Lung (tissue), 17 donors: ENCODE measurements at places on chromosomes 11 and 22. TPM values are rescaled to one million over a fixed set of nuclear protein-coding genes. Genes with fewer than 3 reads are reported as not detected.

GRCh38 chr11:110979696-110980095 lies 265.8 kb upstream of the POU2AF2 start:
- H3K4me3 ChIP-seq, result no peak overlapping the region
- H3K4me1 ChIP-seq, result no peaks in the 10 kb centered on the region
- no peak overlapping the region for H3K27ac ChIP-seq
- no peaks in the 10 kb centered on the region for H3K27me3 ChIP-seq
- DNase-seq, result no peak
- H3K36me3 ChIP-seq, result no peaks in the 10 kb centered on the region

DNA sequence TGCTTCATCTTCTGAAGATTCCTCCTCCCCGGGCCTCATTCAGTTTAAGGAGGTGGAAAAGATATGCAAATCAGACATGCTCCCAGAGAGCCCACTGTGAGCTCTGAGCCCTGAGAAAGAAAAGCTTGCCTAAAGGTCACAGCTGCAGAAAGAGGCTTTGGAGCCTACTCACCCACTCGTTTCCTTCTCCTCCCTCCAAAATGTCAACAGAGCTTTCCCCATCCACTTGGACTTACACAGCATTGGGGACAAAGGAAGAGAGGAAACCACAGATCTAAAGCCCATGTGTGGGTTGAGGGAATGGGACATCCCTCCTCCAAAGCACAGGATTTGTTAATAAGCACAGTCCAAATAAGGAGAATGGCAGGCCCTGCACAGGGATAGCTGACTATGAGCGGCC lies 158.4 kb downstream of the ETS1 start:
- H3K36me3 ChIP-seq, result no peaks in the 10 kb centered on the region
- peaks cover 7% of the 10 kb centered on the region for H3K4me1 ChIP-seq
- H3K27ac ChIP-seq, result no peak overlapping the region
- no peak for DNase-seq
- H3K27me3 ChIP-seq, result no peaks in the 10 kb centered on the region

- H3K4me3 ChIP-seq, result no peak overlapping the region
- H3K4me1 ChIP-seq, result no peaks in the 10 kb centered on the region
- no peaks in the 10 kb centered on the region for H3K36me3 ChIP-seq
- H3K27me3 ChIP-seq, result no peaks in the 10 kb centered on the region
Observed at GRCh38 chr11:70931430-70931829, 320.9 kb downstream of the SHANK2 start.

GRCh38 chr11:60974726-60975125 lies 3.2 kb downstream of the CD6 start:
- H3K4me1 ChIP-seq, result no peaks in the 10 kb centered on the region
- no peaks in the 10 kb centered on the region for H3K36me3 ChIP-seq
- DNase-seq, result no peak

GLYAT gene
- not detected for total RNA-seq

EMID1 gene
- 30.2 TPM for total RNA-seq

DNA sequence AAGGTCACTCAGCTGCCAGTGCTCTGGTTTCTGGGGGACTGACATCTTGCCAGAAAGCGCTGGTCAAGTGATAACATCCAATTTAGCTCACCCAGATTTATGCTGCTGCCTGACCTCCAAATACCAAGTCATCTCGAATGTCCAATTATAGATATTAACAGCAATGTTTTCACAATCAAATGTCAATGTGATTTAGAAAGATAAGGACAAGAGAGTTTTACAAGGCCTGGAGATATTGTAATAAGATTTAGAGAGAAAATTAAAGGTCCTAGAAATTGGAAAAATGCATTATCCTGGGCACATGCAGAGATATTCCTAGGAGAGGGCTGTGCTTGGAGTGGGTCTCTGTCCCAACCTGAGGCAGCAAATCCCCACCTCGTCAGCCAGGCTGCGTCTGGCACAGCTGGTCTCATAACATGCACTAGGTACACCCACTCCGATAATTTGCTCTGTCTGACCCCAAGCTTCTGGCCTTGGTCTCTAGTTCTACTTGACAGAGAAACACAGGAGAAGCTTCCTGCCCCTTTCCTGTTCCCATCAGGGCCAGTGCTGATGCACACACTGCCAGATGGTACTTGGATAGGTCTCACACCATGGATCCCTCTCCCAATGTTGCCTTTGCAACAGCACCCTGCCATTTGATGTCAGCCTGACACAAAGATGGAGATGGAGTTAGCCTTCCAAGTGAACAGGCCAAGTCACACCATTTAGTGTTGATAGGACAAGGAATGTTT lies 28.6 kb downstream of the USH1C start:
- no peaks in the 10 kb centered on the region for H3K27me3 ChIP-seq
- H3K4me3 ChIP-seq, result no peak overlapping the region
- no peaks in the 10 kb centered on the region for H3K36me3 ChIP-seq
- H3K27ac ChIP-seq, result no peak overlapping the region
- no peaks in the 10 kb centered on the region for H3K4me1 ChIP-seq
- DNase-seq, result no peak

GAL3ST3 gene
- not detected for total RNA-seq

RAG2 gene
- total RNA-seq, result not detected

DNA sequence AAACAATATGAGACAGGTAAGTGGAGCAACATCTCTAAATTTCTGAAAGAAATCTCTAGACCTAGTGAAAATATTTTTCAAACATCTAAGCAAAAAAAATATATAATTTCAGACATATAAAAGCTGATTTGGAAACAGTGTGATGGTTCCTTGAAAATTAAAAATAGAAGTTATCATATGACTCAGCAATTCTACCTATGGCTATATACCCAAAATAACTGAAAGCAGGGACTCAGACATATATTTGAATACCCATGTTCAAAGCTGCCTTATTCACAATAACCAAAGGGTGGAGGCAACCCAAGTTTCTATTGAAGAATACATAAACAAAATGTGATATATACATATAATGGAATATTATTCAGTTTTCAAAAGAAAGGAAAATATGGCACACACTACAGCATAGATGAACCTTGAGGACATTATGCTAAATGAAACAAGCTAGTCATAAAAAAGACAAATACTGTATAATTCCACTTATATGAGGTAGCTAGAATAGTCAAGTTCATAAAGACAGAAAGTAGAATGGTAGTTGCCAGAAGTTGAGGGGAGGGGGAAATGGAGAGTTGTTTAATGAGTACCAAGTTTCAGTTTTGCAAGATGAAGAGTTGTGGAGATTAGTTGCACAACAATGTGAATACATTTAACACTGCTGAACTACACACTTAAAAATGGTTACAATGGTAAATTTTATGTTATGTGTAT lies 300.4 kb downstream of the TTC28 start:
- peak; percentile 50 for DNase-seq
- H3K27ac ChIP-seq, result no peak overlapping the region
- no peaks in the 10 kb centered on the region for H3K27me3 ChIP-seq
- no peak overlapping the region for H3K4me3 ChIP-seq
- H3K36me3 ChIP-seq, result no peaks in the 10 kb centered on the region
- H3K4me1 ChIP-seq, result peaks cover 32% of the 10 kb centered on the region

UCP3 gene
- total RNA-seq, result 1.7 TPM

GRCh38 chr22:33921525-33922348 lies 1.5 kb upstream of the LARGE1 start:
- H3K27me3 ChIP-seq, result no peaks in the 10 kb centered on the region
- H3K4me3 ChIP-seq, result peak overlapping the region; percentile 47
- peak; percentile 90 for DNase-seq
- peak overlapping the region; percentile 41 for H3K27ac ChIP-seq
- peaks cover 14% of the 10 kb centered on the region for H3K4me1 ChIP-seq

- no peaks in the 10 kb centered on the region for H3K36me3 ChIP-seq
- H3K4me3 ChIP-seq, result no peak overlapping the region
- no peaks in the 10 kb centered on the region for H3K27me3 ChIP-seq
- H3K4me1 ChIP-seq, result no peaks in the 10 kb centered on the region
- H3K27ac ChIP-seq, result peak overlapping the region; percentile 80
- peak; percentile 26 for DNase-seq
Observed at GRCh38 chr11:64186492-64187165, 658 bp downstream of the STIP1 start.

DNA sequence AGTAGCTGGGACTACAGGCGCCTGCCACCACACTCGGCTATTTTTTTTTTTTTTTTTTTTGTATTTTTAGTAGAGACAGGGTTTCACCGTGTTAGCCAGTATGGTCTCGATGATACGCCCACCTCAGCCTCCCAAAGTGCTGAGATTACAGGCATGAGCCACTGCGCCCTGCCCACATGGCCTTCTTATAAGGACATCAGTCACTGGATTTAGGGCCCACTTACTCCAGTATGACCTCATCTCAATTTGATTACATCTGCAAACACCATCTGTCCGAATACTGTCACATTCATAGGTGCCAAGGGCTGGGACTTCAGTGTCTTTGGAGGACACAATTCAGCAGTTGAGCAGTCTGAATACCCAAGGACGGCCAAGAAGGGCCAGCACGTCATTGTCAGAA lies 8.2 kb upstream of the PRR5 start:
- no peak overlapping the region for H3K4me3 ChIP-seq
- H3K27me3 ChIP-seq, result no peaks in the 10 kb centered on the region
- H3K27ac ChIP-seq, result no peak overlapping the region
- no peak for DNase-seq

GRCh38 chr11:119584193-119585042 lies 144.6 kb downstream of the NECTIN1 start:
- no peaks in the 10 kb centered on the region for H3K27me3 ChIP-seq
- DNase-seq, result peak; percentile 85
- H3K4me1 ChIP-seq, result no peaks in the 10 kb centered on the region
- H3K36me3 ChIP-seq, result no peaks in the 10 kb centered on the region
- no peak overlapping the region for H3K4me3 ChIP-seq

SLC22A12 gene
- total RNA-seq, result not detected

DNA sequence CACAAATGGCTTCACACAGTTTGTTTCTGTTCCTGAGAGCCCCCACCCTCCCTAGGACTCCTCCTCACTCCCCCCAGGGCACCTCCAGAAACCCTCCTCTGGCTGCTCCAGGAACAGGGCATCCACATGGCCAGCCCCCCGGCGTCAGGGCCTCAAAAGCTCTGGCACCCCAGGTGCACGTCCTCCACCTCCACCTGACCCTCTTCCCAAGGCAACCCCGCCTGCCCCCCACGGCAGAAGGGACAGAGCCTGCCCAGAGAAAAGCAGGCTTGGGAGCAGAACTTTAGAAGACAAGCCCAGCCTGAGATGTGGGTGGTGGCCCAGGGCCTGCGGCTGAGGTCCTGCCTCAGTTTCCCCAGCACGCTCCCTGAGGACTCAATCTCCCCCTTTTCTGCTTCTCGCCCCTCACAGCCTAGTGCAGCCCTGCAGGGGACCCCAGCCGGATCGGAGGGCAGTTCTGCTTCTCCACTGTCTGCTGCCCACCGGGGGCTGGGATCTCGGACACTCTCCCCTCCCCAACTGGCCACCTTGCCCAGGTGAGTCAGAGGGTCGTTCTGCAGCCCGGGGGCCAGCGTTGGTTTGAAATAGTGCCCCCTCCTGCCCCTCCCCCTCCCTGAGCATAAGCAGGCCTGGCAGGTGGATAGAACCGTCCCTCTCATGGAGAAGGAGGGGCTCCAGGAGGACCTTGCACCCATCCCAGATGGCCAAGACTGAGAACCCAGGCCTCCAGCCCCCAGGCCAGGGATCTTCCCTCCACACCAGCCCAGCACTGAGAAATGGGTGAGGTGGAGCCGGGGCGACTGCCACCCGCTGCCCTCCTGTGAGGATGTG lies 2.4 kb upstream of the TRABD start:
- no peaks in the 10 kb centered on the region for H3K36me3 ChIP-seq
- no peaks in the 10 kb centered on the region for H3K27me3 ChIP-seq
- H3K27ac ChIP-seq, result no peak overlapping the region
- H3K4me3 ChIP-seq, result no peak overlapping the region

APOL1 gene
- 32.3 TPM for total RNA-seq

CD3D gene
- total RNA-seq, result 3.8 TPM

CNTF gene
- total RNA-seq, result 1.3 TPM

GRCh38 chr11:87602776-87603175 lies 565.0 kb downstream of the TMEM135 start:
- no peak overlapping the region for H3K4me3 ChIP-seq
- H3K27me3 ChIP-seq, result no peaks in the 10 kb centered on the region
- no peak overlapping the region for H3K27ac ChIP-seq

RBM14 gene
- total RNA-seq, result 96.3 TPM

GRCh38 chr11:9091044-9091922 lies at the start of gene SCUBE2:
Gene SCUBE2, minus strand, starts transcription at chr11:9091599. Its CDS starts 71 bp downstream, at chr11:9091528.
- H3K36me3 ChIP-seq, result no peaks in the 10 kb centered on the region
- H3K4me1 ChIP-seq, result peaks cover 8% of the 10 kb centered on the region
- peak; percentile 11 for DNase-seq
- no peak within 1 kb of the TSS for H3K27ac ChIP-seq
- peak within 1 kb of the TSS; percentile 18 for H3K4me3 ChIP-seq
- H3K27me3 ChIP-seq, result no peaks in the 10 kb centered on the region

DNA sequence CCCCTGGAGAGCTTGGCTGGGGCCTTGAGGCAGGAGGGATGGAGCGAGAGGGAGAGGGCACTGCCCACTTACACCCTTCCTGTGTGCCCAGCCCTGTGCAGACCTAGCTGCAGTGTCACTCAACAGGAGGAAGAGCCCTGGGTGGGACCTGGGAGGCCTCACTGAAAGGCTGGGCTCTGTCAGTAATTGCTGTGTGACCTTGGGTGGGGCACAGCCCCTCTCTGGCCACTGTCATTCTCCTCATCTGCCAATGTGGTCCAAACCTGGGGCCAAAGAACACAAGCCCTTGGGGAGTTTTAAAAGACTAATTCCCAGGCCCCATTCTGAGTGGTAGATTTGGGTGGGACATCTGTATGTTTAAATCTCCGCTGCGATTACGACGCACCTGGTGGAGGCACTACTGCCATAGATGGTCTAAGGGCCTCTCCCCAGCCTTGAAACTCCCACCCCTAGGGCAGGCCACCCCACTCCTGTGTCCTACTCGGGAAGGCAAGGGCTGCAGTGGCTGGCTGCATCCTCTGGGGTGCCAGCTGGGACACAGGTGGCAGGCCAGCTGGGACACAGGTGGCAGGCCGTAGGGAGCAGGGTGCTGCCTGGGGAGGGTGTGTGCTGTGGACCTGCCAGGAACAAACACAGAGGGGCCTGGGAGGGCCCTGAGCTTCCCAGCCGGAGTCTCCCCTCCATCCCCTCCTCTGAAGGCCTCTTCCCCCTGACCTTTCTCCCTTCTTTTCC lies 12.3 kb upstream of the SOX10 start:
- no peak overlapping the region for H3K27ac ChIP-seq
- no peak for DNase-seq
- no peaks in the 10 kb centered on the region for H3K36me3 ChIP-seq
- no peak overlapping the region for H3K4me3 ChIP-seq
- H3K27me3 ChIP-seq, result no peaks in the 10 kb centered on the region

- no peaks in the 10 kb centered on the region for H3K27me3 ChIP-seq
- no peak for DNase-seq
Observed at GRCh38 chr11:37727371-37727770, 1129.3 kb upstream of the RAG2 start.

ADORA2A gene
- 10.0 TPM for total RNA-seq
